Activated T-helper 1 cell treated with anti-CD3 and anti-CD28 coated beads, Interleukin-2, amount 50 U/mL, for 16 hours (primary cell): ENCODE measurements at places on chromosomes 2 and 18.
A peak's percentile ranks its signal among the peaks of the same experiment; 100 is the strongest.

DNA sequence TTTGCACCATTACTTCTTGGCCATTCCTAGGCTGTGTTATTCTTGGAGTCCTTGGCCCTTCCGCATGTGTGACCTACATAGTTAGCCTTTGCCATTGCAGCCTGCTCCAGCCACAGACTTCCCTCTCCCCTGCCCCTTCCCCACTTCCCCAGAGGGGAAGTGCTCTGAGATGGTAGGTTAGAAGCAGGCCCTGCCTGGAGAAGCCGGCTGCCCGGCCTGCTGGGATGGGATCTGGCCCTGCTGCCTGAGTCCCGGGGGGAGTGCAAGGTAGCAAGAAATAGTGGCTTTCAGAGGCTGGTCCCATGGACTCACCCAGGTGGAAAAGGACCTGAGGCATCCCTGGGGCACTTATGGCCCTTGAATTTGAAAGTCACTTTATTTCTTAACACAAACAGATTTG is 28.4 kb upstream of the OTOF start:
- no peak for DNase-seq

DNA sequence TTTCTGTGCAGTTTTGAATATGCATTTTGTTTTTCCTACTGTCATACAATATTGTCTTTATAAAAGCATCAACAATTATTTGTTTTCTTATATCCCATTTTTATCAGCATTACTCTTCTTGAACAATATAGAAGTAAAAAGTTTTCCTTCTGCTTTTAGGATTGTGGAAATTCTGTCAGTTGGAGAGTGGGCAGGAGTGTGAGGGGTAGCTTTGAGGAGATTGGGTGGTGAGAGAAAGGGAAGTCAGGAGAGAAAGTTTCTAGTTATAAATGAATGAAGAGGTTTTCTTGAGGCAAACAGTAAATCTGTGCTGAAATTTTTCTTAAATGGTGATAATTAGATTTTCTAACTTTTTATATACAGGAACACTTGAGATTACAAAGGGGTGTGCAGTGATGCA is 151.7 kb upstream of the NOSTRIN start:
- DNase-seq, result no peak

GRCh38 chr18:65498605-65499004 is 252.2 kb upstream of the CDH7 start:
- no peak for DNase-seq

DNA sequence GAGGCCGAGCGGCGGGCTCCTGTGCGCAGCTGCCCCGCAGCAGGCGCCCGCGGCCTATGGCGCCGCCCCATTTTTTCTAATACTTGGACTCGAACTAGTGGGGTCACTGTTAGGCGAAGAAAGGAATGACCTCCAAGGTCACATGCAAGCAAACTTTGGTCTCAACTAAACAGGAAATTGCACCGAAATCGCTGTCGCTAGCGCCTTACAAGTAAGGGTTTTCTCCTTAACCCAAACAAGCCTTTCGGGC is 339 bp downstream of the ACAA2 start:
- no peak for DNase-seq

DNA sequence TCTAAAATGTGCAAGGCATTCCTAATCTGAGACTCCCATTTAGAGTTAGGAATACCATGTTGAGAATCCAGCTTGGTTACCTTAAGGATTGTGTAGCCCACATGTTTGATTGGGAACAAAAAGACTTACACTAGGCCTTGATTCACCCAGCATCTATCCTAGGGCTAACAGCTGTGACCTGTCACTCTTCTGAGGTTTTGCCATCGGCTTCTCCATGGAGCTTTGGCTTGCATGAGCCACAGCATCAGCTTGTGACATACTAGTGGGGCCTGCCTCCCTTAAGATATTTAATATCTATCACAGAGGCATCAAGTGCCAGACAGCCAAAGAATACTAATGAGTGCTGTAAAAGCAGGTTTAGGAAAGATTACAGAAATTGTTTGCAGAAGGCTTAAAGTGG is 241.3 kb upstream of the UBE2E3 start:
- DNase-seq, result no peak

GRCh38 chr2:83725735-83726134 is 733.3 kb downstream of the SUCLG1 start:
- DNase-seq, result no peak

DNA sequence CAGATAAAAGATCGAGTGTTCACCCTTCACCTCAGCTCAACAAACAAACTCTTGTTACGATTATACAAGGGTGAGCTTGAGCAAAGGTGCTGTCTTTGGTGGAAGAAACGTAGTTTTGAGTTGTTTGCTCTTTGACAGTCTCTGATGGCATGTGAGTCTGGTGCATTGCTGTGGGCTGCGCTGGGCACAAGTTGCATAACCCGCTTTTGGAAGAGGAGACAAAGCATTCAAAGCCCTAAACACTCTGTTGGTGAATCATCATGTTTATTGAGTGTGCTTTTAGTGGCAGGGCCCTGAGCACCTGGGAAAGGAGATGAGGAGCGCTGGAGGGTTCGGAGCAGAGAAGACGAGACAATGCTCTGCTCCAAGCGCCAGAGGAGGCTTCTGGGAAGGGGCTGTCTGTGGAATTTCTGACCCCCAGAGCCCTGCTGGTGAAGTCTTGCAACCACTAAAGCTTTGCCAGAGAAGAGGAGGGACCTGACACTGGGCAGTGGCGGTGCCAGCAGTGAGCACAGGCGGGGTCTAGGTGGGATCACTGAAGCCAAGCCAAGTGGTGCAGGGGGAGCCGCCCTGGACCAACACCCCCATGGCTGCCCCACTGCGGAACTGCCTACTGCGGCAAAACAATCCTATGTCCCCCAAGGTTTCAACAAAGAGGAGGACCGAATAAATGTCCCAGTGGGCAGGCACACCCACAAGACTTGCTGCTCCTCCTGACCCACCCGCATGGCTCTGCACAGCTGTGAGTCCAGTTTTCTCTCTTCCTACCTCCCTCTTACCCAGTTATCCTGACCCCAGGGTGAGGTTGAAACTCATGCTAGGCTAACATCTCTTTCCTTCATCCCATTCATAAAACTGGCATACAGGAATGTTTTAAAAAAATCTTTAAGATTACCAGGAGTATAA is 64.0 kb downstream of the TNFRSF11A start:
- no peak for DNase-seq

DNA sequence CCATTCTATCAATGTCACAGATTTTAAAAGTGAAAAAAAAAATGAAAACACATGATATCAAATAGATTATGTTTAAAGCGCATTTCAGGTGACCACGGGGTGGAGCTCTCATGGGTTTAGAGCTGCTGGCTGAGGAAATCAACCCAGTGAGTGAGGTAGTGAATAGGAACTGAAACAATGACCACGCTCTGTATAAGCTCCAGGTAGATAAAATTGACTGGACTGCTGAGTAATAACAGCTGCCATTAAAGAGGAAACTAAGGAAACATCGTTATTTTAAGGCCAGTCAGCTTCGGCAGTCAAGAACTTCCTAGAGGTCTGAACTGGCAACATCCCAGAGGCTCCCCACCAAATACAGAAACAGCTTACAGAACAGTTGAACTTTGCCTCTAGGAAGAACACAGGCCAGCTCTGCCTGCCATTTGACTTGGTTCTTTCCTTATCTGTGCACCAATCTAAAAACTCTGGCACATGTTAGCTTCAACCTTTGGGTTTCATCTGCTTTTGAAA is 185.9 kb downstream of the PDE1A start:
- no peak for DNase-seq

DNA sequence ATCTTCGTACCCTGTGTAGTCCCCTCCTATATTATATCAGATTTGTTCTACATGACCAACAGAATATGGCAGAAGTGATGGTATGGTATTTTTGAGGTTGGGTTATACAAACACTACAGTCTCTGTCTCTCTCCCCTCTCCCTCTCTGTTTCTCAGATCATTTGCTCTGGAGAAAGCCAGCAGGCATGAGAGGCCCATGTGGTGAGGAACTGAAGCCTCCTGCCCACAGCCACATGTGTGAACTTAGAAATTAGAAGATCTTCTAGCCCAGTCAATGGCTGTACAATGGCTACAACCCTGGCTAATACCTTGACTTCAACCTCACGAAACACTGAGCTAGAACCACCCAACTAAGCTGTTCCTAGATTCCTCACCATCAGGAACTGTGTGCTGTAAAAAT is 250.6 kb downstream of the SMAD2 start:
- no peak for DNase-seq

DNA sequence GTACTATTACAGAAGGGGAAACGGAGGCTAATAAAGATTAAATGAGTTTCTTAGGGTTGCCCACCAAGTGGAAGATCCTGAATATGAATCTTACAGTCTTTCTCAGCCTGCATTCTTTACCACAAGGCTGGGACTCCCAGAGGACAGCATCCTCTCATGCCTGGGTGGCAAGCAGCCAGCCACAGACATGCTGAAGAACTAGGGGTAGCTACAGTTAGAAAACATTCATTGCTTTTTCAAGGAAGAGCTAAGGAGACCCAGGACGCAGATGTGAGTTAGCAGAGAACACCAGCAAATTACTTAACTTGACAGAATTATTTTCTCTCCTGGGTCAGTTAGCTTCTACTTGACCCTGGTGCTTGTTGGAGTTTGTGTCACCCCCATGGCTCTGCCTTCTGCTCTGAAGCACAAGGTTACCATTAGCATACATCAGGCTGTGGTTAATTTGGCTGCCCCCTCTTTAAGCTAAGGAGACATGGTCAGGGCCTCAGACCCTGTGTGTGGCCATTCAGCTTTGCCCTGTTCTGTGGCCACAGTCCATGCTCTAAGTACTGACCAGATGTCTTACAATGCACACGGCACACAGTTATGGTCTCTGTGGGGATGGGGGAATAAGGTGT is 132.3 kb upstream of the TNP1 start:
- no peak for DNase-seq

- DNase-seq, result no peak
Measured at GRCh38 chr18:41320100-41320499, 634.9 kb upstream of the PIK3C3 start.

GRCh38 chr2:207692206-207693065 is 19.0 kb upstream of the CCNYL1 start:
- no peak for DNase-seq

DNA sequence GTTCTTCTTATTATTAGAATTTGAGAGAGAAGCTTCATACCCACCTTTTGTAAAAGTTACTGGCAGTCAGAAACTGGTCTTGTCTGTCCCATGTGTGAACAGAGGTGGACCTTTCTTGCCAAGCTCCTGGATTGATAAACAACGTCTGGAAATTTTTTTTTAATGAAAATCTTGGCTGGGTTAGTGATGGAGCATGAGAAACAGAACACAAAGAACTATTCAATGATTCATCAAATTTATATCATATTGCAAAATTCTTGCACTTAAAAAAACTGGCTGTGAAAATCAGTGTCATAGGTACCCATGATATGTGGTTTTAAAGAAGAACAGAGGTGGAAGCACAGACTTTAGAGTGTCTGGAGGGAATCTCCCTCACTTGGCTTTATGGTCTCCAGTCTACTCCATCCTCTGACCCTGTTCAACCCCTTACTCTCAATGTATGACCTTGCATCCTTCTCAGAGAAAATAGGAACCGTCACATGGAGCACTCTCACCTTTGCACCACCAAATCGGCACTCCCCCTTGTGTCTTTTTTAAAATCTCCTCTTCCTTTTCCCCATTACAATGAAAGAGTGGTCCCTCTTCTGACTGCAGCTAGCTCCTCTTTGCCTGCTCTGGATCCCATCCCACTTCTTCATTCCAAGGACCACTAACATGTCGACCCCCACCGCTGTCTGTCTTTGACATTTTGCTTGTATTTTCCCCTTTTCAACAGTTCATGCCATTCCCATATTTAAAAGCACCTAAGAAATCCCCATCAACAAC is 58.2 kb downstream of the COPS8 start:
- no peak for DNase-seq

- no peak for DNase-seq
Measured at GRCh38 chr2:169438466-169439072, 40.7 kb upstream of the BBS5 start.

DNA sequence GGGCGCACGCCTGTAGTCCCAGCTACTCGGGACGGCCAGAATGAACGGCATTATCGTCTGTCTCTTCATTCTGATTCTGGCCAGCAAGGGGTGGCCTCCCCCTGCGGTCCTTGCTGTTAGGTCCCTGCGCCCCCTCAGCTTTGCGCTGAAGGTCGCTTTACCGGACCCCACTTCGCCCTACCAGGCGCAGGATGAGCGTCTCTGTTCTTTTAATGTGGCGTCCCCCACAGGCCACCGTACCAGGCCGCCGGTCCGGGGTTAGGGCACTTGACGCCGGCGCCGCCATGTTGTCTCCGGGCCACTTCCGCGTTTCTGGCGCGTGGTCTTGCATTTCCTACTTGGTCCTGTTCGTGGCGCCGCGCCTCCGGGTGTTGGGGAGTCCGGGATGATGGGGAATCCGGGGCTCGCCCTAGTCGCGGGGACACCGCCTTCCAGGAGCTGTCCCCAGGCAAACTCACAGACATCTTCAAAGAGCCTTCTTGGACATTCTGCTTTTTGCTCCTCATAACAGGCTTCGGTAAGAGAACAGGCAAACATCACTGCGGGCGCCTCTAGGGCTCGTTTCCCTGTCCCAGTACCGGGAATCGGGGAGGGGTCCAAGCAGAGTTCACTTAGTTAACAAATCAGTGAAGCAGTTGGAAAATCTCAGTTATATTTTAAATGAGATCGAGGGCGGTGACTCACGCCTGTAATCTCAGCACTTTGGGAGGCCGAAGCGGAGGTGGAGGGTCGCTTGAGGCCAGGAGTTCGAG is 8.5 kb upstream of the NARS1 start:
- peak; percentile 88 for DNase-seq

- no peak for DNase-seq
Measured at GRCh38 chr2:130387804-130388203, 31.9 kb downstream of the PTPN18 start.

DNA sequence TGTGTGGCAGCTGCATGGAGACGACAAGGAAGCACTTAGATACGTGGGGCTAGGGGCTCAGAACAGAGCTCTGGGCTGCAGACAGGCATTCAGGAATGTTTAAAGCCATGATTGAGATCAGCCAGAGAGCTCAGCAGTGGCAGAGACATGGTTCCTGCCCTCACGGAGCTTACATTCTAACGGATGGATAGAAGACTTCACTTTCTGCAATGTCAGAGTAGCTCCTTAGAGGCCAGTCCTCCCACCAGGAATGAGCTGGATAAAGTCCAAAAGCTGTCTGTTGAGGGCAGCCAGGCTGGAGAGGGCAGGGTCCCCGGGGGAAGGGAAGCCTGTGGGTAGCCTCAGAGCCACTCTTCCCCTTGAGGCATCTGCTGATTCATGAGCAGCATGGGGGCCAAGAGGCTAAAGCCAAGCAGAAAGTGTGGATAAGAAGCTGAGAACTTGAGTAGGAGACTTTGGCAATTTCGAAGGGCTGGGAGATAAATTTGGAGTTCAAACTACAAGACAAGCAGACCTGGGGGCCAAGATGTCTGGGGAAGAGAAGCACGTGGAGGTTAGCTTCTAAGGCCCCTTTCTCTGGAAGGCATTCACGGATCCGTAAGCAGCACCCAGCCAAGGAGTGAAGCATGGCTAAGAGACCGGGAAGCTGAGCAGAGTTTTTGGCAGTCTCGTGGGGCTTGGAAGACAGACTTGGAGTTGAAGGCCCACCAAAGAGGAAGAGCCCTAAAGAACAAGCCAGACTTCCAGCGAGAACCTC is 9.7 kb upstream of the CIB4 start:
- no peak for DNase-seq

DNA sequence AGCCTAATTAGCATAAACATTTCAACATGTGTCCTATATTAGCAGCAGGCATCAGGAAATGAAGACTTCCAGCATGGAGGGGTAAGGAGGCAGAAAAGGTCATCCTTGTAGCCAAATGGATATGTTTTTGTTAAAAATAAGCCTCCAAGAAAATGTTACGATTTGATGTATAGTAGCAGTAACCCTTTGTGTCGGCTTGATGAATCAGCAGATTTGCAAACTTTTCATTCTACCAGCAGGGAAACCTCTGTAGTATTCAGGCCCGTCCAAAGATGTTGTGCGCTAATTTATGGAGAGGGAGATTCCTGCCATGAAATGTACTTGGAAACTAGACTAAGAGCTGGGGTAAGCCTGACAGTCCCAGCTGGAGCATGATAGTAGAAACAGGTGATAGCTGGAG is 780.8 kb upstream of the KLHL29 start:
- no peak for DNase-seq
